ENCODE measurements at places on chromosomes 11 and 22. TPM values are rescaled to one million over a fixed set of nuclear protein-coding genes. Genes with fewer than 3 reads are reported as not detected.

DNA sequence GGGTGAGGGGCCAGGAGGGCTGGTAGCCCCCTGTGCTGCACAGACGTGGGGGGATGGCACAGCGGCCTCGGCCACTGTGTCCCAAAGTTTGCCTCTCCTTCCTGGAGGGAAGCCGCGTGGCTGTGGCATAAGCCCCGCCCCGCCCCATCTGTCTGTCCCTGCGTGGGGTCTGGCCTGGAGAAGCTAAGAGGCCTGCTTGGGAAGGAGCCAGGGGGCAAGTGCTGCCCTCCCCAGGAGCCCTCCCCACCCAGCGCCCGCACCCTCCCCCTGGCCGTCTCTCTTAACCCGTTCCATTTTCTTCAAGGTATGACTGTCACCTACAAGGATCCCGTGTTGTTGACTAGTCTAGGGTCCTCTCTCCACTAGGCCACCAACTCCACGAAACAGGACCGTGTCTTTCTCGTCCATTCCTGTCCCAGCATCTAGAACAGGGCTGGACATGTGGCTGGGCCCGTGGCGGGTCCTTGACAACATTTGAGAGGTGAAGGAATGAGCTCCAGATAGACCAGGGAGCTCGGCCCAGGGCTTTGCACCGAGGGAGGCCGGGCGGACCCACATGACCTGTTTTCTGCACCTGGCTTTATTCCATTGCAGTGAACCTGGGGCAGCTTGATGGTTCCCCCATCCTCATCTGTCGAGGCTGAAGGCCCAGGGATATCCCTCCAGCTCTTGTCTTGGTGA lies 428.0 kb downstream of the TBC1D22A start:
- no peak overlapping the region for H3K4me3 ChIP-seq
- no peaks in the 10 kb centered on the region for H3K4me1 ChIP-seq
- H3K36me3 ChIP-seq = no peaks in the 10 kb centered on the region
- H3K27me3 ChIP-seq = no peaks in the 10 kb centered on the region
- no peak overlapping the region for H3K27ac ChIP-seq

- no peak overlapping the region for H3K27ac ChIP-seq
- no peaks in the 10 kb centered on the region for H3K27me3 ChIP-seq
- no peaks in the 10 kb centered on the region for H3K36me3 ChIP-seq
- no peak for DNase-seq
Observed at GRCh38 chr11:12278766-12279671, 98.4 kb upstream of the PARVA start.

DNA sequence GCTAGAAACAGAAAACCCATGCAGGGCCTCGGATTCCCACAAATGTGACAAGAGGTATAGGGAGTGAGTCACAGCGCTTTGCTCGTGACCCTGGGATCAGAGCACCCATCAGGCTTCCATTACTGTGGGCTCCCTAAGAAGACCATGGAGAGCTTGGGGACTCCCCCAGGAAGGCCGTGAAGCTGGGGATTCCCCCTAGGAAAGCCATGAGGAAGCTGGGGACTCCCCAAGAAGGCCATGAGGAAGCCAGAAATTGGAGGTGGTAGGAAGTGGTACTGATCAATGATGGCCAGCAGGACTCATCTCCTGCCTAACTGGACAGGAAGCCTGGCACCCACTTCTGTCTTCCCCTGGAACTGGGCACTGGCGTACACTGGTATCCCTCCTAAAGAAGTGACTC lies 10.1 kb upstream of the DCPS start:
- H3K4me3 ChIP-seq = no peak overlapping the region
- H3K4me1 ChIP-seq = peaks cover 8% of the 10 kb centered on the region
- no peaks in the 10 kb centered on the region for H3K27me3 ChIP-seq
- H3K36me3 ChIP-seq = peaks cover 12% of the 10 kb centered on the region

GRCh38 chr11:78039391-78039918 lies 16.4 kb upstream of the KCTD14 start:
- H3K4me3 ChIP-seq = no peak overlapping the region
- peaks cover 7% of the 10 kb centered on the region for H3K4me1 ChIP-seq
- peak overlapping the region; percentile 50 for H3K27ac ChIP-seq
- H3K36me3 ChIP-seq = no peaks in the 10 kb centered on the region
- DNase-seq = no peak

DNA sequence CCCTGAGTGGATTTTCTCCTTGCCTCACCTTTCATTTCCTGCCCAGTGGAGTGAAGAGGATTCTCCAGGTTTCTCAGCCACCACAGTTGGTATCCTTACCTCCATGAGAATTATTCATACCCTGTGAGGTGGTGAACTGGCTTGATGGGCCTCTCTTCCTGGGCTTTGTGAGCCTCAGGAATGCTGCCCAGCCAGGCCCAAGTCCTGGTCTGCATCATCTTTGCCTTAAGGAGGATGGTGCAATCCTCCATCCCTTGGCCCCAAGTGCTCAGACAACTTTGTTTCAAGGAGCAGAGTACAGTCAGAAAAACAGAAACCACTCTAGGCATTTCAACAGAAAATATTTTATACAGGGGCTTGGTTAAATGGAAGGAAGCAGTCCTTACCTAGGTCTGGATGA lies 114.2 kb upstream of the CADM1 start:
- H3K4me1 ChIP-seq = no peaks in the 10 kb centered on the region
- H3K4me3 ChIP-seq = no peak overlapping the region
- no peak for DNase-seq
- no peaks in the 10 kb centered on the region for H3K27me3 ChIP-seq
- no peaks in the 10 kb centered on the region for H3K36me3 ChIP-seq
- no peak overlapping the region for H3K27ac ChIP-seq

SLC22A25 gene
- total RNA-seq = not detected
